ENCODE measurements at places on chromosomes 5 and 9.
A peak's percentile ranks its signal among the peaks of the same experiment; 100 is the strongest.

- peak; percentile 78 for DNase-seq
Observed at GRCh38 chr5:172716796-172717313, 54.1 kb downstream of the DUSP1 start.

GRCh38 chr9:506281-506680 is 291.6 kb downstream of the DOCK8 start:
- no peak for DNase-seq

DNA sequence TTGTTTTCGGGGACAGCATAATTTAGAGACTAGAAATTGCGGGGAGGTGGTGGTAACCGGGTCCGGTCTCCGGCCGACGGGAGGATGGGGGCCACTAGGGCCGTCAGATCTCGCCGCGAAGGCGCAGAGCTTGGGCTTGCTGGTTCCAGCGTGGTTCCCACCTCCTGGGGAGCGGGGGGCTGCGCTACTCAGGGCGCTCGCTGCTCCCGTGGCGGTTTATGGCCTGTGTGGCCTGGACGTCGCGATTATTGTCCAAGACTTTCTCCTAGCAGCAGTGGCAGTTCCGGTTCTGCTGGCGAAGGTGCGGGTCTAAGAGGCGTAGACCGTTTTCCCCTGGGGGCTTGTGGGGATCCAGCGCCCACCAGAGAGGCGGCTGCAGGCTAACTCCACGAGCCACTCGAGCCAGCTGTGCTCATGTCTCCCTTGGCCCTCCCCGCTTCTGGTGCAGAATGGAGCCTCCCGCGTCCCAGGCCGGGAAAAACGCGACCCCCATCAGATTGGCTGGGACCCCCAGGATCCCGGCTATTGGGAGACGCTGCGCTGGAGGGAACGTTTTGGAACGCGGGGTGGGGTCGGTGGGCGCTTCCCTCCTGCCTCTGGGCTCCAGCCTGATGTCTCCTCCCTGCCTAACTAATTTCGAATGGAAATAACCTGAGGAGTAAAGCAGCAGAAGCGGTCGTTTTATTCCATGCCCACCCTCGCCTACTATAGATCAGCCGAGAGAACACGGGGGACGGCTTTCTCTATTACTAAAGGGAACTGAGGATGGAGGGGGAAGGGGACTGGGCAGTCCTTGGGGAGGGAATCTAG is 87.1 kb downstream of the ENTREP1 start:
- DNase-seq: no peak

DNA sequence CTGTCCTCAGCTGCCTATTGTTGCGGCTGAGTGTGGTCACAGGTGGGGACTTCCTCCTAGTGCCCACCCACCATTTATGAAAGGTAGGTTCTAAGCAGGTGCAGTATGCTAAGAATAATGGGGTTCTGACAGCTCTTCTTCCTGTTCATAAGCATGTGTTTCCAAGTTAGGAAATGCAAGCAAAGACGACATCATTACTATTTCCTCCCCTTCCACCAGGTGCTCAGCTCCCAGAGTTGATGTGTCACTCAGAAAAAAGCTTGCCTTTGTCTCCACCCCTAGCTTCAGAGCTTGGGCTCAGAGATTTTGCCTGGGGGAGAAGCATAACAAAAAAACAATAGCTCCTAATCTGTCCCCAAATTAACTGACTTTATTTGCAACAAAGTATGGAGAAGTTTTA is 1076.7 kb downstream of the NR2F1-AS1 start:
- no peak for DNase-seq

GRCh38 chr9:111605041-111605559 is 5.7 kb upstream of the PTGR1 start:
- DNase-seq: no peak

DNA sequence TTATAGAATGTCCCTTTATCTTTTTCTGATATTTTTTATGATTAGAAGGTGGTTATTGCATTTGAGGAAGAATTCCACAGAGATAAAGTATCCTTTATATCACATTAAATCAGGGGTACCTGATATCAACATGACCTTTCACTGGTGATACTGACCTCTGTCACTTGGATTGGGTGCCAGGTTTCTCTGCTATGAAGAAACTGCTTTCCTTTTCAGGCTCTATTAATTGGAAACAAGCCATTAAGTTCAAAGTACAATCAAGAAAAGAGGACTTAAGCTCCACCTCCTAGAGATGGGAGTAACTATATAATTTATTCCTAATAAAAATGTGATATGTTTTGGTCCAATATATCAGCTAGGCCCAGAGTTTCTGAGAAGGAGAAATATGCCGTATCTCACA is 514.6 kb upstream of the TYRP1 start:
- DNase-seq: no peak

GRCh38 chr9:22389271-22389670 is 57.4 kb upstream of the DMRTA1 start:
- DNase-seq: no peak

GRCh38 chr5:35458824-35459207 is 158.8 kb upstream of the SPEF2 start:
- no peak for DNase-seq

GRCh38 chr9:36135741-36136271 is 727 bp upstream of the GLIPR2 start:
- DNase-seq: no peak

DNA sequence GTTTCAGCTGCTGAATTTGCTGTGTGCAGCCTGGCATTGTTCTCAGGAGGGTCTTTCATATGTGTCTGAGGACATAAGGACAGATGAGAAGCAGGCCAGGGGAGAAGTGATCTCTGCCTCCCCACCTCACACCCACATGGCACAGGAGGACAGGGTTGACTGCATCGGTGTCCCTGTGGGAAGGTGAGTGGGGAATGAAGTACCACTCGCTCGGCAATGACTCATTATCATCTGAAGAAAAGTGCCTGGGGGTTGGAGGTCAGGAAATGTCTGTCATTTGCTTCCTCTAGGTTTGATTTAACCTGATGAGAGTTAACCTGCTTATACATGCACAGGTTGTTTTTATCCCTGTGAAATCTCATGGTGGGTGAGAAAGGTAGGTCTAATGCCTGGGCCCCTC is 195.0 kb downstream of the GADD45G start:
- DNase-seq: no peak

GRCh38 chr5:179314606-179315355 is 30.5 kb downstream of the ADAMTS2 start:
- no peak for DNase-seq

DNA sequence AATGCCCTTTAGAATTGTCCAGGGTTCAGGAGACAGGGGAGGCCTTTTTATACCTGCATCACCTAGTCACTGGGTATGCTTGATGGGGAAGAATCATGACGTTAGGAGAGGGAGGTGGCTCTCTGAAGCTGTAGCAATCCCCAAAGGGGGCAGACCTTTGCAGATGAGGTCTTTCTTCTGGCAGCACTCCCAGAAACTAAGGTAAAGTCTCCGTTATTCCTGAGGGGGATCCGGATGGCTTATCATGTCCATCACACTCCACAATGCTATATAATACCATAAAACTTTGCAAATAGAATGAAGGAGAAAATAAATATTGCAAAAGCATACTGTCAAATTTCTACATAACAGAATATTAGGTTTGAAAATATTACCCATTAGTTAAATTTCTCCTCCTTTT is 21.5 kb upstream of the CAST start:
- DNase-seq: no peak

- DNase-seq: no peak
Observed at GRCh38 chr9:117335837-117336433, 78.9 kb downstream of the ASTN2 start.

- DNase-seq: no peak
Observed at GRCh38 chr5:78530342-78531096, 118.1 kb downstream of the LHFPL2 start.

DNA sequence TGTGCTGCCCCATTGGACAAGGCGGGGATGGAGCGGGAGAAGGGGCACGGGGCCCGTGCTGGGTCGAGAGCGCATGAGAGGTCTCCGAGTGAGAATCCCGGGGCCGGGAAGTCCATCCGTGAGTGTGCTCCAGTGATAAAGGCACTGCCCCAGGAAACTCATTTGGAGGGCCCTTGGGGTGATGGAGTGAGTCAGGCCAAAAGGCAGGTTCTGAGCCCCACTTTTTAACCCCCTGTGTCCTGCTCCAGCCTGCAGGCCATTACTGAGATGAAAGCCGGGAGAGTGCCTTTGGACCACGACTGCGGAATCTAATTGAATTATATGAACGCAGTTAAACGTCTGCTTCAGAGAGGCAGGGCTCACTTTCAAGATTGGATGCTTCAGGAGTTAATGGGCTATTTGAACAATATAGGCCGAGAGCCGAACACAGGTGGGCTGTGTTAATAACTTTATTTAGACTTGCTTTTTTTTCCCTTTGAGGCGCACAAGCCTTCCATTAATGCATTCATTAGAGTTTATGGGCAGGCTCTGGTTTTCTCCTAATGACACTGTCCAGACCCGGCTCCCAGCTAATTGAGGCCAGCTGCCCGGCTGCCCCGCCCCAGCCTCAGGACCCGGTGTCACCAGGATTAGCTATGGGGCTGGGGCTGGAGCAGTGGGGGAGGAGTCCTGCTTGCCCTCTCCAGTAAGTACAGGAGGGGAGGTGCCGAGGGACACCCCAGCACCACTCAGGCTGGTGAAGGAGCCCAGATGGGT is 79.1 kb upstream of the LMX1B start:
- no peak for DNase-seq

- no peak for DNase-seq
Observed at GRCh38 chr9:126775926-126776325, 28.9 kb upstream of the ZBTB43 start.

DNA sequence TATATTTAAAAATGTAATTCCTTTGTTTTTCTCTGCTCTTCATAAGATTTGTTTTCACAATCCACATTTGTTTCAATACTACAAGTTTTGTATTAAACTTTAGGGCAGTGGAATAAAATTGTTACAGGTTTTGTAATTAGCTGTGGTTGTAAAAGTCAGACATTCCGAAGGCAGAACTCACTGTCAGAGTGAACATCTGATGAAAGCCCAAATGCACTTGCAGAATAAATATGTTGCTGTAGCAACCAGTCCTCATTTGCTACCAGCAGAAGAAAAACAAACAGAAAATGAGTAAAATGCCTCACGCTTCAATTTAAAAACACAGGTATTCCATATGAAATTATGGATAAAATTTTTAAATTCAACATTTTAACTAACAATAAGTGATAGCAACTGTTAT is 740.1 kb upstream of the FAM174A start:
- DNase-seq: no peak

DNA sequence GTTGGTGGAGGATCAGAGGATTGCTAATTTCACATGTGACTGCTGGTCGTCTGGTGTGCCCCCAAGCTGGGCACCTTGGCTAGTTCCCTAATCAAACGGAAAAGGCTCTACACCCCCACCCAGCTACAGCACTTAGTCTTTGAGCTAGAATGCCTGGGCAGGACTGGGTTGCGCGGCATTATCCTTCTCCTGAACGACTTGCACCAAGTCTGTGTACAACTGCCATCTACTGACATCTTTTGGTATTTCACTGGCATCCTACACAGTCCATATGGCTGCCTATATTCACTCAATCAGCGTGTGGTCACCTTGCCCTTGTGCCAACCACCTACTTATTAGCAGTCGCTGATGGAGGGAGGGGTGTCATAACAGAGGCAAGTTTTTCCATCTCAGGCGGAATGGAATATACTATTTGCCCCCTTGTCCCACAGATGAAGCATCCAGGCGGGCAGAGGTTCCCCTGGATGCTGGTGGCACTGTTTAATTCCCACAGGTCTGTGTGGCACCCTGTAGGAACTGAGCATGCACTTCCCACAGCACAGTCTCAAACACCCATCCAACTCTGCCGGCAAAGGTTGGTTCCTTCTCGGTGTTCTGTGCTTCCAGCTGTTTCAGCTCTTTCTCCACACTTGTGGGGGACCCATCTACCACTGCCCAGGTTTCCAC is 150.1 kb downstream of the OSTF1 start:
- peak; percentile 49 for DNase-seq

GRCh38 chr5:174610968-174611367 is 113.4 kb upstream of the MSX2 start:
- DNase-seq: peak; percentile 64

- DNase-seq: peak; percentile 15
Observed at GRCh38 chr9:69198521-69199220, 24.6 kb downstream of the TJP2 start.

DNA sequence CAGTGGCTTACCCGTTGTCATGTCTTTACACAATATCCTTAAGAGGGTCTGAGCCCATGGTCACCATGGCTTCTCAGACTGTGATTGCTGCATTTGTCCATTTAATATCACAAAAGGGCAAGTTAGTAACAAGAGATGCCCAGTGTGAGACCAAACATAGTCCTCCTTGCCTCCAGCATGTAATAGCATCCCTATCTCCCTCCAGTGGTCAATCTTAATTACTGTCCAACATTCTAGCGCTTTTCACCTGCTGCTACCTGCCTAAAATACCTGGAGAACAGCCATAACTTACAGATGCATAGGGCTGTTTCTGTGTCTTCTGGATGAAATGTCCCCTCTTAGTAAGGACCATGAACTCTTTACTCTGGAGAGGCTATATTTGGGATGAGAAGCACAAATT is 267.2 kb upstream of the DAB2 start:
- DNase-seq: no peak

GRCh38 chr5:139709582-139710318 is 61.6 kb downstream of the CXXC5 start:
- no peak for DNase-seq

DNA sequence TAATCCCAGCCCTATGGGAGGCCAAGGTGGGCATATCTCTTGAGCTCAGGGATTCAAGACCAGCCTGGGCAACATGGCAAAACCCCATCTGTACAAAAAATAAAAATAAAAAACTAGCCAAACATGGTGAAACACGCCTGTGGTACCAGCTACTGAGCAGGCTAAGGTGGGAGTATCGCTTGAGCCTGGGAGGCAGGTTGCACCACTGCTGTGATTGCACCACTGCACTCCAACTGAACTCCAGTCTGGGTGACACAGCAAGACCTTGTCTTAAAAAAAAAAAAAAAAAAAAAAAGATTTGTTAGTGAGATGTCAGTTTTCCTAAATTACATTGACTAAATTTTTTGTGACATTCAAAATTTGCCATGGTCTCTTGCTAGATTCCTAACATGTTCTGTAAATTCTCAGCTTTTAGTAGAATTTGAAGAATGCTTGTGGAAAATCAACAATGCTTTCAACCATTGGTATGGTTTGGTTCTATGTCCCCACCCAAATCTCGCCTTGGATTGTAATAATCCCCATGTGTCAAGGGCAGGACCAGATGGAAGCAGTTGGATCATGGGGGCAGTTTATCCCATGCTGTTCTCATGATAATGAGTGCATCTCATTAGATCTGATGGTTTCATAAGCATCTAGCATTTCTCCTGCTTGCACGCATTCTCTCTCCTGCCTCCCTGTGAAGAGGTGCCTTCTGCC is 236.1 kb downstream of the ARRDC3 start:
- DNase-seq: no peak

Data from AG08396 (cell line).